ENCODE measurements at places on chromosomes 4 and X.

DNA sequence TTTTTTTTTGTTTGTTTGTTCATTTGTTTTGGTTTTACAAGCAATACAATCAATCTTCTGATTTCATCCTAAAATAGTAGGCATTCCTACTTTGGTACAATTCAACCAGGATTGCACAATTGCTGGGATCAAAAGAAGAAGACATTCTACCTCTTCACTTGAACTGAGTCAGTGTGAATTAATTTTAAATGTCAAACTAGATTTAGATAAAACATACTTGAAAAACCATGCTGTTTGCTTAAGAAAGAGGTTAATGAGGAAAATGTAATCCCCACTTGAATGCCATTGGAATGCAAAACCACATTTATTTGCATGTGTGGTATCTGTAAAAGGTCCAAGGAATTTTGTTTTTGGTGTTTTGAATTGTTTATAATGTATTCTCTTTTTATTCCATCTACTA, 40.5 kb downstream of the HAND2 start:
- no peak for DNase-seq

DNA sequence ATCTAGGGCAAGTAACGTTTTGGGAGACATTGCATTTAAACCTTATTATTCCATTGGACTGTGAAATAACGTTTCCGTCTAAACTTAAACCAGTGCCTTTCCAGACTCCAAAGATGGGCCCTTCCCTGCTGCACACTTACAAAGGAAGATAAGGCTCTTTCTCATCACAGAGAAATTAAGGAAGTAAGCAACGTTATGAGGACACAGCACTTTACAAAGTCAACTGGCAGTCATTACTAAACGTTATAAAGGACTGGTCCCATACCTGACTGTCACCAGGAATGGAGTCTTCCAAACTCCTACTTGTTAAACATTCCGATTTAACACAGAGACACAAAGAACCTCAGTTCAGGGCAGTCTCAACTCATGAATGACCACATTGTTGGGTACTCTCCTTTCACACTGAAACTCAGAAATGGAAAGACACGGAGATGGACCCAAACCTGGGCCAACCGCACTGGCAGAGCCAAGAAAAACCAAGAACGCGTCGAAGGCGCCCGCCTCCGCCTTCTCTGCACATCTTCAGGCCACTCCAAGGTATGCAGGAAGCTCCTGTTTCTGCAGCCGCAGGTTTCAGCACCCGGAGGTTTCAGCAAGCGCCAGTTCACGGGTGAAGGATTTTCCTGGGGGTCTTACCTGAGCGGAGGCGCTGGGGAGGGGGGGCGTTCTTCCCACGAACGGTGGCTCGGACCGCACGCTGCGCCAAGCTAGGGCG, 670 bp downstream of the PAPSS1 start:
- no peak for DNase-seq

GRCh38 chr4:123396307-123397143, at the start of gene SPRY1:
TSS of gene SPRY1 (plus strand) at chr4:123396795. CDS start at chr4:123401592, 4,797 bp downstream.
- DNase-seq, result peak; percentile 67

DNA sequence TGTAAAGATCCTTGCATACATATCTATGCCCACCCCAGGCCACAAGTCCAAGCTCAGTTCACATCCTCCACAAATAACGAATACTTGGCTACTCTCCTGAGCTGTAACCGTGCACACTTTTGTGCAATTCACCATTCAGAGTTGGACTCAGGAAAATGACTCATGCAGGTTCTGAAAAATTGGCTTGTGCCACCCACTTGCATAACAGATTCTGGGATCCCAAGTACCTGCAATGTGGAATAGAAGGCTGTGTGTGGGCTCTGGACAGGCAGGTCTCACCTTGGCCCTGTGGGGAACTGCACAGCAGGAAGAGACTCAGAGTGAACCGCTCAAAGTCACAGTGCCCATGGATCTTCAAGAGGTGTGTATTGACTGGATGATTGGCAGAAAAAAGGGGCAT, 502.7 kb downstream of the PACRGL start:
- DNase-seq, result no peak

- DNase-seq, result no peak
These were observed 500.1 kb downstream of the PCDH18 start for GRCh38 chr4:137032222-137032621.

GRCh38 chr4:141692081-141692480, 55.7 kb downstream of the IL15 start:
- DNase-seq, result no peak

Measured in T follicular helper cell (primary cell).